Effector memory CD4-positive, alpha-beta T cell (primary cell): ENCODE measurements at places on chromosomes 4 and X.

- DNase-seq, result no peak
These were observed 9.4 kb downstream of the CHST7 start for GRCh38 chrX:46582966-46583365.

GRCh38 chrX:155070038-155070437, 898 bp downstream of the CMC4 start:
- no peak for DNase-seq

- no peak for DNase-seq
These were observed 55.4 kb upstream of the DHX15 start for GRCh38 chr4:24639714-24640113.

DNA sequence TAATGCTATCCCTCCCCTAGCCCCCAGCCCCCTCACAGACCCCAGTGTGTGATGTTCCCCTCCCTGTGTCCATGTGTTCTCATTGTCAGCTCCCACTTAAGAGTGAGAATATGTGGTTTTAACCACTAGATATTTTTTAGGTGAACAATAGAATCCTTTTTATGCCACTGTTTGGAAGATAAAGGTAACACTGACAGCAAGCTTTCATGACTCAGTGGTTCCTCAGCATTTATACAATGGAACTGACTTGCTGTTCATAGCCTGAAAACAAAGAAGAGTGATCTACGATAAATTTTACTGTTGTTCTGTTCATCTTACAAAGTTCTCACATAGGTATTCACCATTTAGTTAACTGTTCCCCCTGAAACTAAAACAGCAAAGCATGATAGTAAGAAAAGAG, 147.8 kb downstream of the ARHGAP10 start:
- DNase-seq, result no peak

DNA sequence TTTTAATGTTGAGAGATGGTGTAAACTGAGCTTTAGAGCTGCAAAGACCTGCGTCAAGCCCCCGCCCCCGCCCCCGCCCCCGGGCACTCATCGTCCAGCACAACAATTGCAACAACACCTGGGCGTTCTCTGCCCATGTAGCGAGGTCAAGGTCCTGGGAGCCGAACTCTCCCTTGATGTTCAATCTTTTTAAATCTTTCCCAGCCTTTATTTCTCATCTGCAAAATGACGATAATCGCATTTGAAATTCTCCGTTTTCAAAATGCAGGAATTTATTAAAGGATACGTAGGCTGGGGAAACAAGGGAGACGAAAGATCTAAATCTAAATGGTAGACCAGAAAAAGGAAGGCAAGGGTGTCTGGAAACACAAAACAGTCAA, 648 bp upstream of the MSMO1 start:
- DNase-seq, result no peak

GRCh38 chrX:67917421-67918010, 373.7 kb downstream of the AR start:
- no peak for DNase-seq

DNA sequence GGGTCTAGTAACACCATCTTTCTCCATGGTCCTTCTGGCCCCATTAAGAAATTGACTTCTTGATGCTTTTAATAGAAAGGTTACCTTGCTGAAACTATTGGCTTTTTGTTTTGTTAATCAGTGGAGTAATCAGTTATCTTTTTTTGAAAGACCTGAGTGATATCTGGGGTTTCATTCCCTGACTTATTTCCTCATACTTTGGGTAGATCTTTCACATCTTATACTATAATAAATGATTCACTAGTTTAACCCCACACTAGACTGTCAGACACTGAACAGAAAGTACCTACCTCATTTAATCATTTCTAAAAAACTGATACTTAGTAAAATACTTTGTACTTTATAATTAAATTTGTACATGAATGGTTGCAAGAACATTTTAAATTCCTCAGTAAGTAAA, 1021.1 kb downstream of the STIM2 start:
- no peak for DNase-seq

DNA sequence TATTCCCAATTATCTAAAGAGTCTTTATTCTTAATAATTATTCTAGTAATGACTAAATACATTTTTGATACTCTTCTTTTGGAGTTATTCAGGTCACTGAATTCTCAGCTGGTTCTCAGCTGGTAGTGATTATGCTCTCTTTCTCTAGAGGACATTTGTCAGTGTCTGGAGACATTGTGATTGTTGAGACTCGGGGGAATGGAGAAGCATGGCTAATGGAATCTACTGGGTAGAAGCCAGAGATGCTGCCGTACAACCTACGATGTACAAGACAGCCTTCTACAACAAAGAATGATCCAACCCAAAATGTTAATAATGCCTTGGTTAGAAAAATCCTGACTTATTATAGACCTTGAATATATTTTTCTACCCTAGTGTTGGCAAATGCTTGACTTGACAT, 149.2 kb upstream of the ANKRD50 start:
- no peak for DNase-seq

DNA sequence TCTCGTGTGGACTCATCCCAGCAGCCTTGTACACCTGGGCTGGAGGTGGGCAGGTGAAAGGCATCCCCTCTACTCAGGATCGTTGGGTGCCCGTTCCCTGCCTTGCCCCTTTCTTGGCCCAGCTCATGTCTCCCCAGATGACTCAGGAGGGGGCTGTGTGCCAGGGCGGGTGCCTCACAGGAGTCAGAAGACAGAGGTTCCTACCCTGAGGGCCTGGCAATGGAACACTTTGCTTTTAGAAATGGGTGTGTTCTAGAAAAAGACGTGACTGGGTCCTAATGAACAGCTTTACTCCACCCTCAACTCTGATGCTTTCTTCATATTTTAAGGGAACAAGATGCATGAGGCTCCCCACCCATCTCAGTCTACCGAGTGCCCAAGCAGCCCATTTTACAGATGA, 22.5 kb upstream of the TRIM2 start:
- DNase-seq, result no peak

- DNase-seq, result no peak
These were observed 34.7 kb upstream of the SORCS2 start for GRCh38 chr4:7157666-7158065.

DNA sequence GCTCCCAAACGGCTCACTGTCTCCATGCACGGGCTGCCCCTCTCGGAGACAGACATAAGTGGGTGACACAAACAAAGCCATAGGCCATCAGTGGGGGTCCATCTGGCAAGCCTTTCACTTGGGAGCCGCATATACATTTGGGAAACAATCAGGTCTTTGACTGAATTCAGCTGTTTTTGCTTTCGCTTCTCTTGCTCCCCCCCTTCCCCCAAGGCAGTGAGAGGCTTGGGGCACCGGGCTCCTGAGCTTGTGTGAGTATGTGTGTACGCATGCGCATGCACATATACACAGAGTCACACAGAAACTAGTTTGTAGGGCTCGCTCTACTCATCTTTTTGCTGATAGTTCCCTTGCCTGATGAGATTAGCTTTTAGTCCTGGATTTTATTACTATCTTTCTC, 284.4 kb downstream of the AFF2 start:
- DNase-seq, result no peak

DNA sequence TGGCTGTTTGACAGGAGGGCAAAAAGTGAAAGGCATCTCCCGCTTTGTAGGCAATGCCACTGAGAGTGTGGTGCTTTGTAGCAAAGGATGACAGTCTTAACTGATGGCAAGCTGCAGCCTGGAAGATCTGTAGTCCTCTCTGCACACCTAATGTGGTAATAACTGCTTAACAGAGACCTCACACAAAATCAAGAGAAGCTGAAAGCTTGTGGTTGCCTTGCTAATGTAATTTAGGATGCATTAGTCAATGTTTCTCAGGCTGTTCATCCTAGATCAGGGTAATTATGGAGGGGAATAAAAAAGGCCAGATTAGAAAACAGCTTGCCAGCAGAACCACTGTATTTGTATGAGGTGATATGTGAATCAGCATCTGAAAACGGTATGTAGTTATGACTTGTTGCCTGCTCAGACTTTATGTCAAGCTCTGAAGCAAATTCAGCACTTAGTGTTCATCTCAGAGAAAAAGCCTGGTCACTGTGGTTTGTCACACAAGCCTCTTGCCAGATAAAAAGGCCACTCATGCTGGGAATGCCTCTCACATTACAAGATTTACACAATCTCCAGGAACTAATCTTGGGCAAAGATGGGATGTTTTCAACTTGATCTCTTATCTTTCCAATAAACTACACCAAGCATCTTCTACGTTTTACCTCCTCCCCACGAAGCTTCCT, 130.8 kb downstream of the ENOX2 start:
- no peak for DNase-seq

DNA sequence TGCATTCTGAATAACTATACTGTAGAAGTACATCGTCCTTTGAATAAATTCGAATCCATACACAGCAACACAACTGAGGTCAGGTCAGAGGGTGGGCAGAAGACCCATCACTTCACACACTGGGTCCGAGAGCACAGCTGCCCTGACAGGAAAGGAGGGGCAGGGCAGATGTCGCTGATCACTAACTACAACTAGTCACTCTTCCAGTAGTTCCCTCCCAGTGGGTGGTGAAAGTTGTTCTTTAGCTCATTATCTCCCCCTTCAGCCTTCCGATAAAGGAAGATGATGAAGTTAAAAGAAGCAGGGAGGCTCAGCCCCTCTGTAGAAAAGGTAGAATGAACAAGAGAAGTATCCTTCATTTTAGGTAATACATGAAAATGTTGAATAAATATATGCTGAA, 278.9 kb downstream of the INPP4B start:
- DNase-seq, result peak; percentile 26

- DNase-seq, result no peak
These were observed 1793.7 kb upstream of the TENM3 start for GRCh38 chr4:180449395-180449956.

GRCh38 chr4:15451181-15451865, 18.4 kb upstream of the CC2D2A start:
- no peak for DNase-seq

DNA sequence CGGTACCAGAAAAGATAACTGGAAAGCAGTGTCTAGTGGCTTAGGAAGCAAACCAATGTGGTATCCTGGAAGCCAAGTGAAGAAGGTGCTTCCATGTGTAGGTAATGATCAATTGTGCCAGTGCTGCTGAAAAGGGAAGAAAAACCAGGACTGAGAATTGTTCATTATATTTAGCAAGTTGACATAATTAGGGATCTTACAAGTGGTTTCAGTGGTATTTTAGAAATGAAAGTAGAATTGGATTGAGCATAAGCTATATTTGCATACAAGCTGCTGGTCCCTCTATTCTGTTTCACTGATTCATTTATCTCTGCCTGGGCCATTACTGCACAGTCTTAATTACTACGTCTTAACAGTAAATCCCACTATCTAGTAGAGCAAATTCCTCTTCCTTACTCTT, 32.3 kb downstream of the PRDM8 start:
- no peak for DNase-seq

GRCh38 chr4:173526027-173526482, 4.0 kb downstream of the HAND2 start:
- no peak for DNase-seq

GRCh38 chrX:34749896-34750295, 92.8 kb upstream of the TMEM47 start:
- no peak for DNase-seq

- DNase-seq, result no peak
These were observed 128.4 kb upstream of the TMEM164 start for GRCh38 chrX:109874548-109874947.

GRCh38 chrX:145687146-145687545, 130.5 kb upstream of the SLITRK2 start:
- no peak for DNase-seq

GRCh38 chrX:134727363-134727762, 69.1 kb upstream of the PLAC1 start:
- no peak for DNase-seq

DNA sequence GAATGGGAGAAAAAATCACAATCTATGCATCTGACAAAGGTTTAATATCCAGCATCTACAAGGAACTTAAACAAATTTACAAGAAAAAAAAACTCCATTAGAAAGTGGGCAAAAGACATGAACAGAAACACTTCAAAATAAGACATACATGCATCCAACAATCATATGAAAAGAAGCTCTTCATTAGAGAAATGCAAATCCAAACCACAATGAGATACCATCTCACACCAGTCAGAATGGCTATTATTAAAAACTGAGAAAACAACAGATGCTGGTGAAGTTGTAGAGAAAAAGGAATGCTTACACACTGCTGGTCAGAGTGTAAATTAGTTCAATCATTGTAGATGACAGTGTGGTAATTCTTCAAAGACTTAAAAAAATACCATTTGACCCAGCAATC, 306.0 kb upstream of the TBX22 start:
- no peak for DNase-seq

DNA sequence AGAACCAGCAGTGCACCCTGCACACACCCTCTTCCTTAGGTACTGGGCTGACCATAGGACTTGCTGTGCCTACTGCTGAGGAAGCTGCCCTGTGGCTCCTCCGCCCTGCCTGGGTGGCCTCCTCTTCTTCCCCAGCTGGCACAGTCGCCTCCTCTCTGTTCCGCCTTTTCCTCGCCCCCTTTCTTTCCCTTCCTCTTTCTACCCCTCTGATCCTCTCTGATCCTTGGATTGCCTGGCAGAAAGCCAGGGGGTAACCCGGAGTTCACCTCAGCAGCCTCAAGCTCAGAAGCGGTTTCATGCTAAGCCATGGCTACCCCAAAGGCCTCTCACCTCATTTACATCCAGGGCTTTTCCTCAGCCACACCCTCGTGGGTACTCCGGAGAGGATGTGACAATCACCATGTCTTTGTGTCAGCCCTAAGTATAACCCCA, 136.2 kb downstream of the SMIM20 start:
- DNase-seq, result no peak

DNA sequence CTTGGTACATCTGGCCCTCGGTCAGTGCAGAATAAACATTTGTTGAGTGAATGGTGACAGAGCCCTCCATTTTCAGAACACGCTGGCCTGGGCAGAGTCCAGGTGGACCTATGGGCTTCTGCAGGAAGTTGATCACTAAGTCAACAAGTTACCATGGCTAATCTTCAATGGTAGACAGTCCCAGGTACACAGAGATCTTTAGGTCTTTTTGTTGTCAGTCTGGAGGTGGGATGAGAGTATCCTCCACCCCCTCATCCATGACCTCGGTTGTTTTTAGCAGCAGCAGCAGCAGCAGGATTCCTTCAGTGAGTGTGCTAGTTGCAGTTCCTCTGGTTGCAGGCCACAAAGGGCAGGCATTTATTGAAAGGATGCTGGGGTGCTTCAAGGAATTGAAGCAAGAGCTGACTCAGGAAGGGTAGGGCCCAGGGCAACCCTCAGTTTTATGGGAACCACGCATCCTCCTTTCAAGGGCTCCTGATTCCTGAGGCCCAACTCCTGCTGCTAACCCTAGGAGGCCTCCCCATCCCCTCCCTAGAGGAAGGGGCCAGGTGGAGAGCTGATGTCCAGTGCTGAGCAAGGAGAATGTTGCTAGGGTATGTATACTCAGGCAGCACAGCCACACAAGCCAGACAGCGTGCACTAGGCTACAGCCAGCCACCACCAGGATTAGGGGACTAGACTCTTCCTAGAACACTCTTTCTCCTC, 1.7 kb upstream of the USP27X start:
- no peak for DNase-seq

- no peak for DNase-seq
These were observed 109.3 kb upstream of the TBC1D9 start for GRCh38 chr4:140865253-140866217.
